ENCODE measurements at places on chromosomes 11 and 22.

DNA sequence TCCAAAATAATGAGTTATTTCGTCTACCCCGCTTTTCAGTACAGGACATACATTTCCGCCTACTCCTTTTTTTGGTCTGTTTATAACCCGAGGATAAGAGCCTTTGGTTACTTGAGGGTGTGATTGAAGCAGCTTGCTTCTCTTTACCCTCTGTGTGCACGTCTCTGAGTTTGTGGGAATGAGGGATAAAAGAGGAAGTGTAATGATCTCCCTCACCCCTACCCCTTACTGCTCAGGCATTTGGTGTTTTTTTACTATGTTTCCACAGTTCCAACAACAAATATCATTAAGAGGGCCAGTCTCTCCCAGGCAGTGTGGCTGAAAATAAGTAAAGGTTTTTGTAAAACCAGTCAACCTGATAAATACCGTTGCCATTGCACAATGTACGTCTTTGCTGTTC, 83.2 kb upstream of the GAL start:
- DNase-seq, result no peak

- no peak for DNase-seq
These were observed 1.2 kb downstream of the C11orf68 start for GRCh38 chr11:65917434-65918210.

DNA sequence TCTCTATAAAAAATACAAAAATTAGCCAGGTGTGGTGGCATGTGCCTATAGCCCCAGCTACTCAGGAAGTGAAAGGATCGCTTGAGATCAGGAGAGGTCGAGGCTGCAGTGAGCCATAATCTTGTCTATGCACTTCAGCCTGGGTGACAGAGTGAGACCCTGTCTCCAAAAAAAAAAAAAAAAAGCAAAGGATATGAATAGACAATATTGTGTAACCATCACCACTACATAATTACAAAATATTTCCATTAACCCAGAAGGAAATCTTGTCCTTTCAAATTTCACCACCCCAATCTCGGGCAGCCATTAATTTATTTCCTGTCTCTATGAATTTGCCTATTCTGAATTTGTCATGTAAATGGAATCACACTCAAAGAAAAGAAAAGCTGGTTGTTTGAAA, 21.2 kb downstream of the RSF1 start:
- DNase-seq, result no peak

GRCh38 chr11:115606498-115607220, 102.4 kb upstream of the CADM1 start:
- DNase-seq, result no peak

GRCh38 chr22:48004038-48004437, 1241.6 kb downstream of the TBC1D22A start:
- no peak for DNase-seq

- DNase-seq, result no peak
These were observed 35.0 kb upstream of the CACNG2 start for GRCh38 chr22:36738416-36739020.

- no peak for DNase-seq
These were observed 15.0 kb downstream of the SIK2 start for GRCh38 chr11:111617286-111617685.

DNA sequence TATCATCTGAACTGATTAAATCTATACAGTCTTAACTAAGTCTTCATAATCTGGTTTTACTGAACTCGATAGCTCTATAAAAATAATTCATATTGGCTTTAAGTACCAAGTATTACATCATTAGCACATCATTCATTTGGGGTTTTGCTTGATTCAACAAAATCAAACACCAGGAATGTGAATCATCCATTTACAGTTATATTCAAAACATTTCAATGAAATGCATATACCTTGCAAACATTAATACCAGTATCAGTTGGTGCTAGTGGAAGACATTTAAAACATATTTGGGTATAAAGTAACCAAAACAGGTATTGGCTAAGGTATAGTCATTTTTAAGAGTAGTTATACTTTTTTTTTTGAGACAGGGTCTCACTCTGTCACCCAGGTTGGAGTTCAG, 12.2 kb upstream of the CCDC89 start:
- no peak for DNase-seq

DNA sequence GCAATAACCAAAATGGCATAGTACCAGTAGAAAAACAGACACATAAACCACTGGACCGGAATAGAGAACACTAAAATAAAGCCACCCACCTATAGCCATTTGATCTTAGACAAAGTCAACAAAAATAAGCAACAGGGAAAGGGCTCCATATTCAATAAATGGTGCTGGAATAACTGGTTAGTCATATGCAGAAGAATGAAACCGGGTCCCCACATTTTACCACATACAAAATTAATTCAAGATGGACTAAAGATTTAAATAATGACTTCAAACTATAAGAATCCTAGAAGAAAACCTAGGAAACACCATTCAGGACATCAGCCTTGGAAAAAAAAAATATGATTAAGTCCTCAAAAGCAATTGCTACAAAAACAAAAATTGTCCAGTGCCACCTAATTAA, 30.1 kb upstream of the NOX4 start:
- DNase-seq, result no peak

DNA sequence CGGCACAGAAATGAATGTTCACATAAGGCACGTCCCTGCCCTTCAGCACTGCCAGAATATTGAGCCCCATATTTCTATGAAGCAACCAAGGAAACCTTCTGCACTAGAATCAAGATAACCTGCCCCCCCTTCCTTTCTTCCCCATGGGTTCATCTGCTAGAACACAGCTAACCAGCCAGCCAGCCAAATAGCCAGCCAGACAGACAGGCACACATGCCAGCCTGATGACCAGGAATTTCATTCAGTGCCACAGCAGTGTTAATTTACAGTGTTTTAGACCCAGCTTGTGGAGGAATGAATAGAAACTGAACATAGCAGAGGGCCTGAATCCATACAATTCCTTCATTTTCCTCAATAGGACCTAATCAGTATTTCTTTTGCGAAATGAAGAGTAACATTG, 57.0 kb downstream of the TENM4 start:
- no peak for DNase-seq

DNA sequence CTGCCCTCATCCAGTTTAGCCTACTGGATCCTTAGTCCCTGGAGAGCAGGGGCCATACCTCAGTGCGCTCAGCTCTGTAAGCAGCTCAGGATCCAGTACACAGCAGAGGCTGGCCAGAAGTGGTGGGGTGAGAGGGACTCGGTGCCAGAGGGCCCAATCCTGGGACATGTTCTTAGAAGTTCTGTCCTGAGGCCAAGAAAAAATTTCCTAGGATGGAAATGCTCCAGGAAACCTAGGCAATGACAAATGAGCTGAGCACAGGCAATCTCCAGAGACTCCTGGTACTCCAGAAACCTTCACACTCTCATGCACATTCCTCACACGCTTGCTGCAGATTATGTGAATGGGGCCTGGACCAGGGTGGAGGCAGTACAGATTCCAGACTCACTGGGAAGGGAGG, 89.6 kb downstream of the SERGEF start:
- no peak for DNase-seq

DNA sequence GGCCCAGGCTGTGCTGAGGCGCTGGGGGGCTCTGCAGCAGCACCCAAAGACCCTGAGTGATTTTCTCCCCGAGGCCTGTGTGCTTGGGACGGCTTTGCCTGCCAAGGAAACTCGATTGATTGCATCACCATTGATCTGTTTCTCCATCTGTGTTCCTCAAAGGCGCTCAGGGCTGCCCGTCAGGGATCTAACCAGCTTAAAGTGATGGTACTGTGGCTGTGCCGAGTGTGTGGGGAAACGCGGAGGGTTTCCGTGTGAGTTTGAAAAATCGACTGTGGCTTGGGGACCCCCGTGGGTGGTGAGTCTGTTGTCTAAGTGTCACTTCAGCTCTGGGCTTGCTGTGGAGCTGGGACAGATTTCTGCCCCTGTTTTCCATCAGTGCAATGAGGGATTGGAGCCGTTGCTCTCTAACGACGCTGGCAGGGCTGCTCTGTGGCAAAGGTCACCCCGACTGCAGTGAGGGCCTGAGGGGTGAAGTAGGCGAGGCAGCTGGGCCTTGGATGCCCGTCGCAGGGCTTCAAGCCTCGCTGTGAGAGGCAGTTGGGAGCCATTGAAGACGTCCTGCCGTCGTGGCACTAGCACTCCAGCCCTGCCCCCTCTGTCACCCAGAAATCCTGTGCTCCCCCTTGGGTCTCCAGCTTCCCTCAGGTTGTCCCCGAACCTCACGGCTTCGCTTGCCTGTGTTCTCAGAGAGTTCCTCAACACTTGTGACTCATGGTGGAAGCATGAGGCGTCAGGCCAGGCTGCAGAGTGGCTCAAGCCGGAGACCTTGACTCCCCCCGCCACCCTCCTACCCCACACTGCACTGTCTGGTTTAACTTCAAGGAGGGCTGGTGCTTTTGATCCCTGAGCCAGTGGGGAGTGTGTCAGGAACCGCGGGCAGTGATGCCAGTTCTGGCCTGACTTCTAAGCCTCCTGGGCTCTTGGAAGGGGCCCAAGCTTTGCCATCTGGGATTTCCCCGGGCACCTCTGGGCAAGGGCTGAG, 21.8 kb downstream of the CACNA1I start:
- no peak for DNase-seq

GRCh38 chr11:106231591-106231990, 154.1 kb downstream of the AASDHPPT start:
- DNase-seq, result no peak

DNA sequence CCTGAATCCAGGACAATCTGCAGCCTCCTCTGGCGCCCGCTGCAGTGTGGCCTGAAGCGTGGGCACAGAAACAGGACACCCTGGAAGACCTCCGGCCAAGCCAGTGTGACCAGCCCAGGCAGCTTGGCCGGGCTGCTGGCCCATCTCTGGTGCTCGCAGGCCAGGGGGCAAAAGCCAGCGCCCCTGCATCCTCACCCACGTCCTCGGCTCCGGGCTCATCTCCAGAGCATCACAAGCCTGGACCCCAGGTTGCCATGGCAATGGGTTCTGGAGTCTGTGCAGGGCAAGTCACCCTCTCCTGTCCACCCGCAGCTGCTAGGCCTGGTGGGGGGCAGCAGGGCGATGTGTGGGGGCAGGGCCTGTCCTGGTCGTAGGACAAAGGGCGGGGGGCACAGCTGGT, 9.3 kb upstream of the PDGFB start:
- no peak for DNase-seq

- no peak for DNase-seq
These were observed 48.8 kb downstream of the BIRC2 start for GRCh38 chr11:102395720-102396393.

DNA sequence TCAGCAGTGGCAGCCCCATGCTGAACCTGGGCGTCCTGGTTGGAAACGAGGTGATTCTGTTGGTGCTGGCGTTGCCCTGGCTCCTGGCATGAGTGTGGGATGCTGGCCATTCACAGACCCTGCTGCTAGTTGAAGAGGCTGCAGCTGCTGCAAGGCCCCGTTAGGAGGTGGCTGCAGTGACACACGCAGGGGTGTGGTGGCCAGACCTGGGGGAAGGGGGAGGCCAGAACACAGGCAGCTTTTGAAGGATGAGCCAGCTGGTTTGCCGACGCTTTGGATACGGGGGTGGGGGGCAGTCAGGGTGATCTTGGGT, 77.2 kb downstream of the MORC2 start:
- no peak for DNase-seq

DNA sequence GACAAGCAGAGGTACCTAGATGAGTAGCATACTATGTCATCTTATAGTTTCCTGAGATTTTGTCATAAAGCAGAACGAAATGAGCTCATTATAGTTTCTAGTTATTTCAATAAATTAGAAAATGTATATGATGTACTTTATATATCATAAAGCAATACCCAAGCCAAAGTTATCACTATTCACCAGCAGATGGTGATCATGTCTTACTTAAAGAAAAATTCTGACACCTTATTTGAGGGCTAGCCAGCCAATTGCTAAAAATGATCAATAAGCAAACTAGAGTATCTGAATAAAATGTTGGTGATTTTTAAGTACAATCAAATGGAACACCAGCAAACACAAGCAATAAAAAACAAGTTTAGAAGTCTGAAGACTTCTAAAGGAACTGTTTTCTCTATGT, 44.1 kb downstream of the RSF1 start:
- no peak for DNase-seq

DNA sequence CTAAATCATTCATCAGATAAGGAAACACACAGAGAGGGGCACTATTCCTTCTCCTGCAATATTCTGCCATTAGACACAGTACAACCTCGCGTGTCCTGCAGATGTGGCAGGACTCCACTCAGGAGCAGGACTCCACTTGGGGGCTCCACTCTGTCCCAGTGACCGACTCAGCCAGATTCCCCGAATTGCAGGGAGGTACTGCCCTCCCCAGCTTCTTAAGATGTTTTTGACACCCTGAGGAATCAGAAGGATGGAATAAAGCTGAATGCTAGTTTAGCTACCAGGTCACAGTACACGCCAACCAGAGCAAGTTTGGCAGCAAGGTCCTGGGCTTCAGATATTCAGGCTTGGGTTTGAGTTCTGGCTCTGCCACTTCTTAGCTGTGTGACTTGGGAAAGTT, 99.3 kb upstream of the USP47 start:
- DNase-seq, result no peak

- DNase-seq, result no peak
These were observed 3.8 kb upstream of the APOL1 start for GRCh38 chr22:36249160-36249559.

Measured in bone marrow (tissue), 2 donors.